ENCODE measurements at places on chromosomes 5 and 9. TPM values are rescaled to one million over a fixed set of nuclear protein-coding genes. Genes with fewer than 3 reads are reported as not detected.

TRIO gene
- total RNA-seq: 92.6 TPM

DMGDH gene
- total RNA-seq: not detected

OR1J2 gene
- total RNA-seq: not detected

TRIM36 gene
- 2.1 TPM for total RNA-seq

PCDHB15 gene
- 0.13 TPM for total RNA-seq

HRH2 gene
- 0.34 TPM for total RNA-seq

PCDHB10 gene
- total RNA-seq: 0.06 TPM

SMIM33 gene
- not detected for total RNA-seq

Data from A549 treated with AZD2906 at 1 μM for 4 hours (cell line).